ENCODE measurements at places on chromosomes 7 and 10. TPM values are rescaled to one million over a fixed set of nuclear protein-coding genes. Genes with fewer than 3 reads are reported as not detected.
A peak's percentile ranks its signal among the peaks of the same experiment; 100 is the strongest.

SPDYE16 gene
- 2.5 TPM for total RNA-seq

MYPN gene
- total RNA-seq: not detected

- peaks cover 30% of the 10 kb centered on the region for H3K4me1 ChIP-seq
- H3K27ac ChIP-seq: peak within 1 kb of the TSS; percentile 89
- H3K4me3 ChIP-seq: peak within 1 kb of the TSS; percentile 74
- no peaks in the 10 kb centered on the region for H3K27me3 ChIP-seq
- peak; percentile 72 for DNase-seq
These were observed at the start of gene NT5C3A for GRCh38 chr7:33062023-33062781. TSS of gene NT5C3A (minus strand) at chr7:33062776. CDS start at chr7:33062705, 71 bp downstream.

EZH2 gene
- 1.2 TPM for total RNA-seq

DNA sequence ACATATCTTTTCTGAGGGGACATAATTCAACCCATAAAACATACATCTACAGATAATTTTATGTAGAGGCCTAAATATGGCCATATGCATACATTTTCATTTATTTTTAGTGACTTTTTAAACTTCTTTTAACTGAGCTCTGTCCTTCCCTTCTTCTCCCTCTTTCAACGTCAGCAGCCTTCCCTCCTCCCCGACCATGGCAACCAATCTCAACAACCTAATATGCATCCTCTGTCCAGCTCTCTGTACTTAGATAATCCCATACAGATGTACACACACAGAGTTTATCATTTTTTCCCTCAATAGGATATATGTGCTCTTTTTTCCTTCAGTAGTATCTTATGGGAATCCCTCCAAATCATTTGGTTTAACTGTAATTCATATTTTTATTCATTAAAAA, 94.3 kb downstream of the CCDC71L start:
- no peak overlapping the region for H3K4me3 ChIP-seq
- peaks cover 13% of the 10 kb centered on the region for H3K4me1 ChIP-seq
- DNase-seq: no peak
- no peak overlapping the region for H3K27ac ChIP-seq
- no peaks in the 10 kb centered on the region for H3K27me3 ChIP-seq
- no peaks in the 10 kb centered on the region for H3K36me3 ChIP-seq

GRCh38 chr7:139642283-139642682, 118.8 kb downstream of the CLEC2L start:
- H3K27me3 ChIP-seq: no peaks in the 10 kb centered on the region
- no peak for DNase-seq
- no peak overlapping the region for H3K27ac ChIP-seq
- no peak overlapping the region for H3K4me3 ChIP-seq

DNA sequence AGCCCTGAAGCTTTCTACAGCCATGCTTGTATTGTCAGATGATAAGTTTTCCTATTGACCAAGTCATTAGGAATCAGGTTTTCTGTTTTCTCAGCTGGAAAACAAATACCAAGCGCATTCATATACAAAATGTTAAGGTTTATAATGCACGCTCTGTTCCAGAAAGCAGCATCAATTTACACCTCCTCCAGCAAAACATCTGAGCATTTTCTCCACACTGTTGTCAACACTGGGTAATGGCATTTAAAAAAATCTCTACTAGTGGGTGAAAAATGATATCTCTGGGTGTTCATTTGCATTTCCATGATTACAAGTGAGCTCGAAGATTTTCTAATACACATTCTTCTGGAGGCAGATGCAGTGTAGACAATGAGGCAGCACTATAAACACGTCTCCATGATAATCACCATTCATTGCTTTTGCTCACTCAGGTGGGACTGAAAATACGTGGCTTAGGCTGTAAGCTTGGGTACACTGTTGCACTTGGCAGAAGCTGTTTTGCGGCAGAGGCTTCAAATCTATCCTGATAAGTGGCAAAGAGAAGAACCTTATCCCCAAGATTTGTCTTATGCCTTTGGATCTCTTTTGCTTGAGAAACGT, 114.8 kb upstream of the PLPP4 start:
- H3K4me1 ChIP-seq: no peaks in the 10 kb centered on the region
- no peak overlapping the region for H3K4me3 ChIP-seq
- no peak overlapping the region for H3K27ac ChIP-seq
- no peaks in the 10 kb centered on the region for H3K36me3 ChIP-seq
- DNase-seq: no peak
- no peaks in the 10 kb centered on the region for H3K27me3 ChIP-seq

- DNase-seq: no peak
- peaks cover 22% of the 10 kb centered on the region for H3K36me3 ChIP-seq
- H3K27me3 ChIP-seq: no peaks in the 10 kb centered on the region
These were observed 116.8 kb downstream of the CPED1 start for GRCh38 chr7:121105262-121105661.

Measured in sigmoid colon (tissue), 7 donors.